GM12878 (cell line): ENCODE measurements at places on chromosomes 4 and X.

GRCh38 chr4:97762115-97762512 lies 381.2 kb downstream of the STPG2 start:
- no peak for DNase-seq

DNA sequence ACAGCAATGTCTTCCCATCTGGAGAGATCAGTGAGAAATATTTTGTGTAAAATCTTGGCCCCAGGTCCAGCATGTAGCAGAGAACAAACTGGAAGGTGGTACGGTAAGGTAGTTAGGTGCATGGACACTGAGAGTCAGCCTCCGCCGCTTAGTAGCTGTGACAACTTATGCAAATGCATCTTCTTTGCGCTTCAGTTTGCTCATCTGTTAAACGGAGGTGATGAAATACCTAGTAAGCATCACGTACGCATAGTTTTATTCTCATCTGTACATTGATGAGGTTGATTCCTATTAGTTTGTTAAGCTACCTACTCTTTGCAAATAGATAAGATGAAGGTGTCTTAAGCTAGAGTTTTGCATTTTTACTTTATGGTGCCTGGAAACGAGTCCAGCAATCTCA lies 80.0 kb upstream of the MSX1 start:
- no peak for DNase-seq

GRCh38 chrX:141467442-141467841 lies 117.1 kb downstream of the SPANXA1 start:
- no peak for DNase-seq

- DNase-seq, result no peak
Measured at GRCh38 chr4:92265021-92265420, 38.7 kb upstream of the GRID2 start.

DNA sequence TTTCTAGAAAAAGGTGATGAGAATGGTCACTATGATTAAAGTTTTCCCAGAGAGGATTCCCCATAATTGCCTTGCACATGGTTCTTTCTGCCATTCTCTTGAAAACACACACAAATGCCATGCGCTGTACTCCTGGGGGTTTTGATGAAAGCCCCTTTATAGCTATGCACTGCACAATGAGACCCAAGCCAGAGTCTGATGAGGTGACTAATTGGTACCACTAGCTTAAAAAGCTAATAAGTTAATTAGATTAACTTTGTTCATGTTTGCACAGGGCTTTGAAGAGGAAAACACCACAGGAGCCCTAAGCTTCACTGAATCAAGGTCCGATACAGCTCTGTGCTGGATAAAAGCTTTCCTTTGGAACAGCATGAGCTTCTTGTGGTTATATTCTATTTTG lies 132.2 kb downstream of the NKX6-1 start:
- no peak for DNase-seq

DNA sequence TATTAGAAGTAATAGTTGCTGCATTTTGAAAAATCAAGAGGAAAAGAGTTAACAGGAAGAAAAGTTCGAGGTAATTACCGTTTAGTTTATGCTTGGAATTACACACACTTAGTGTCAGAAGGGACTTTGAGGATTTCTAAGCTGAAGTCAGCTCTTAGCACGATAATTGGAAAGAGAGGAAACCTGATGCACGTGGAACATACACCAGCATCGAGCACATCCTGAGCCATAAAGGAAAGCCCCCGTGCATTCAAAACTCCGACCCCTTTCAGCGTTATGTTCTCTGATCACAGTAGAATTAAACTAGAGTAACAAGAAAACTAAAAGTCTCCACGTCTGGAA lies 400 bp upstream of the PAQR3 start:
- no peak for DNase-seq

GRCh38 chr4:27084685-27085361 lies 224.2 kb downstream of the STIM2 start:
- DNase-seq, result no peak

- no peak for DNase-seq
Measured at GRCh38 chrX:153880440-153880815, 5.5 kb downstream of the L1CAM start.

- DNase-seq, result no peak
Measured at GRCh38 chr4:149885896-149886295, 70.3 kb upstream of the IQCM start.

DNA sequence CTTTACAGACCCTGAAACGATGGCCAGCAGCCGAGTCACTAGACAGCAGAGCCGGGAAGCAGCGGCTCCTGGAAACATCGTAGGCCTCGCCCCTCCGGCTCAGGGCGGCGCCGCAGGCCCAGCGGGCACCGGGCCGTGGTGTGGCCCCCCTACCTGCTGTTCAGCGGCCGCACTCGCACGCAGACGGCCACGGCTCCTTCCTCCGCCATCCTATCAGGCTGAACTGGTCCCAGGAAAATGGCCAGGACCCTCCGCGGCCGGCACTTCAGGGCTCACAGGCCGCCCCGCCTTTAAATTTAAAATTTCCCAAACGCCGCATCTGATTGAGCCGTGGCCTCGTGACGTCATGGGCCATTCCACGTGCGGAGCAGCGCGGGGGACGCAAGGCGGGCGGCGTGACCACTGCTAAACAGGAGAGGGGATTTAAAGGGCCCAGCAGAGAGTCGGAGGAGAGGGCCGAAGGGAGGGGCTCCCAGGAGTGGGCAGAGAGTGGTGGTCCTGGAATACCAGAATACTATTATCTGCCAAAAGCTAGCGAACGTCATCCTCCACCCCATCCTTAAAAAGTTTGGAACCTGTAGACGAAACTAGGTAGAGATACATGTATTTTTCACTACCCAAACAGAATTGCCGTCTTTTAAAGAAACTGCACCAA lies at the start of gene CENPE:
CENPE (minus strand) TSS at position 233 of the 655 bp plus-strand sequence; CDS start at position 209, 24 bp downstream.
- DNase-seq, result peak; percentile 61

DNA sequence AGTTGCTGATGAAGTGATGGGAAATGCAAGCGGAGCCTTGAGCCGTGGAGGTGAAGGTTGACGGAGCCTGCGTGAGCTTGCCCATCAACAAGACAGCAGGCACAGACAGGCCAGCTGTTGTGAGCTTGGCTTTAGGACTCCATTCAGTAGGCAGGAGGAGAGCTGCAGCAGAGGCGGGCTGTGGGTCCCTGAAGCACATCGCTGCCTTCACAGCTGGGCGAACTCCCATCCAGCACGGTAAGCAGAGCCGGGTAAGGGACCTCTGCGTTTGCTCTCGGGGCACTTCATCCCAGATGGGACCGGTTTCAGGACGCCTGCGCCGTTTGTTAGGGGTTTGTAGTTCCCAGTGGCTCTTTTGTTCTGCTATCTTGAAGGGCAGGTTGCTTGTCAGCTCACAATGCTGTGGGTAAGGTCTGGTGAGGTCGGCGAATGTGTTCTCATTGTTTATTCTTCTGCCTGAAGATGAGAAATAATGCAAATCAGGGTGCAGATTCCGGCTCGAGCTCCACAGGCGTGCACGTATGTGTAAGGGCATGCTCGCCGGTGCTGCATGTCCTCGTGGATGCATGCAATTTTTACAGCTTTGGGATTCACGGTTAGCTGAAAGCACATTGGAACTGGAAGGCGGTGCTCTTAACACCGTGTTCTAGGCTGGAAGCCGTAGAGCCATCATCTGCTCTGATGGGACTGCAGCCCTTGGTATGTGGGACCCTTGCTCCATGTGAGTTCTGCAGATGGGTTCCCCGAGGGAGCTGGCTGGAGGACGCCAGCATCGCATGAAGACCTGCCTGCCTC lies 54.6 kb upstream of the CLDN34 start:
- no peak for DNase-seq

DNA sequence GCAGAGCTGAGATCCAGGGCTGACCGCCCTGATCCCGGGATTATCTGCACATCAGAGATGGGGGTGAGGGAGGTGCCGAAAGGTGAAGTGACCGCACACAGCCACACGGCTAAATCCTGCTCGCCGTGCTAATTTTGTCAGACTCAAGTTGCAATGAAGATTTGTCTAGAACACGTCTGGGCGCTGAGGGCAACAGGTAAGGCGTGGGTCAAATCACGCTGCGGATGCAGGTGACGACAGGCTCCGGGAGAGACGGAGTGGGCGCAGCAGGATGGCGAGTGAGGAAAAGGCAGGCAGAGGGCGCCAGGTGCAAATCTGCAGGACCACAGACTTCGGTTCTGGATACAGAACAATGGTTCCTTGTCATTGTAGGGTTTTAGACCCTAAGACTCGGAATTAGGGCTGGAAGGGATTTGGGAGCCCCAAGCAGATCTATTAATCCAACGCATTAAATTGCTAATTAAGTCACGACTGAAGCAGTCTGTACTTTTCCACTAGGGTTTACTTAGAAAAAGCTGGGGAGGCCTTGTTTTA lies 1.9 kb upstream of the TBC1D14 start:
- DNase-seq, result no peak

- no peak for DNase-seq
Measured at GRCh38 chr4:70793626-70794025, 46.1 kb downstream of the GRSF1 start.

DNA sequence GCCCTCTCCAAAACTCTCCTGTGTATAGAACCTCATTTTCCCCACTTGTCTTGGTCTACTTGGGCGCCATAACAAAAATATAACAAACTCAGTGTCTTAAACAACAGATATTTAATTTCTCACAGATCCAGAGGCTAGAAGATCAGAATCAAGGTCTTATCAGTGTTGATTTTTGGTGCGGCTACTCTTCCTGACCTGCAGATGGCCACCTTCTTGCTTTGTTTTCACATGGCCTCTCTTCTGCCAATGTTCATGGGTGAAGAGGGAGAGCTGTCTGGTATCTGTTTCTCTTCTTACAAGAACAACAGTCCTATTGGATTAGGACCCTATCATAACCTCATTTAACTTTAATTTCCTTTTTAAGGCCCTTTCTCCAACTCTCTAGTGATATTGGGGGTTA lies 177.3 kb downstream of the PABPC4L start:
- DNase-seq, result no peak

DNA sequence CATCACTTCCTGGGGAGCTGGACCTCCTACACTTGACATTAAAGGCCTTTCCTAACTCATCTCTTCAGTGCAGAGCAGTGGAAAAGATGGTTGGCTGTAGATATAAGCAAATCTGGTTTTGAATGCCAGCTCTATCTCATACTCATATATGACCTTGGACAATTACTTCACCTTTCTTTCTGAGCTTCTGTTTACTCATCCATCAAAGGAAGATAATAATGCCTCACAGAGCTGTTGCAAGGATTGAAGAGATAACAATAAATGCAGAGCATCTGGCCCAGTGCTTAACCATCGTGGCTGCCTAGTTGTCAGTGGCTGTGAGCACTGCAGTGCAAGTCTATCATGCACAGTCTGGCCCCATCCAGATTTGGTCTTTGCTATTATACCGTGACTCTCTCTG lies 148.1 kb upstream of the EOLA2 start:
- DNase-seq, result no peak

- no peak for DNase-seq
Measured at GRCh38 chrX:119503484-119503861, 35.2 kb downstream of the SLC25A5 start.

DNA sequence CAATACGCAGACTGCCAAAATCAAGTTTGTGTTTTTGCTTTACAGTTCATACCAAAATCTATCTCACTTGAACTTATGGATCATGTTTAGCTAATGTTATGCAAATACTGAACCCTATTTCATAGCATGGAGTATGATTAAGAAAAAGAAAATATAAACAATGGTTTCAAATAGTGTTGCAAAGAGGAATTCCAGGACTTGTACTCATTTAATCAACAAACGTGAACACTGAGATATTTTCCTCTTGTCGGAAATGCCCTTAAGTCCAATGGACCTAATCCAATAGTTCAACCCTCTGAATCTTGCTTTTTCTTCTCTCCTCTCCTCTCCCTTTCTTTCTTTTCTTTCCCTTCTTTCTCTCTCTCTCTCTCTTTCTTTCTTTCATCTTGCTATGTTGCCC lies 30.8 kb downstream of the RASL11B start:
- DNase-seq, result no peak

DNA sequence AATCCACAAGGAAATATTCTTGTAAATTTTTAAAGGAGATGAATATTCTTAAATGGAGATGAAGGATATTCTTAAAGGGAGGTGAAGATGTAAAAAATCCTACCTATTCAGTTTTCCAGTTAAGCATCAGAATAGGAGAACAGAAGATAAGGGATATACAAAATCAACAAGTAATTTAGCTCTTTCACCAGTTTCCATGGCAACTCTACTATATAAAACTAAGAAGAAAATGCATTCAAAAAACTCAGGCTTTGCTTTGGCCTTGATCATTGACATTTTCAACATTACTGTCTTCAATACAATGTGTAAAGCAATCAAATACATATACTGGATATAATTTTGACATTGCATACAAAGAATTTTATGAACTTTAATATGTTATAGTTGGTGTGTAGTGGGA lies 622.7 kb upstream of the GRID2 start:
- no peak for DNase-seq

- DNase-seq, result no peak
Measured at GRCh38 chr4:78777576-78777940, 1.4 kb downstream of the BMP2K start.

DNA sequence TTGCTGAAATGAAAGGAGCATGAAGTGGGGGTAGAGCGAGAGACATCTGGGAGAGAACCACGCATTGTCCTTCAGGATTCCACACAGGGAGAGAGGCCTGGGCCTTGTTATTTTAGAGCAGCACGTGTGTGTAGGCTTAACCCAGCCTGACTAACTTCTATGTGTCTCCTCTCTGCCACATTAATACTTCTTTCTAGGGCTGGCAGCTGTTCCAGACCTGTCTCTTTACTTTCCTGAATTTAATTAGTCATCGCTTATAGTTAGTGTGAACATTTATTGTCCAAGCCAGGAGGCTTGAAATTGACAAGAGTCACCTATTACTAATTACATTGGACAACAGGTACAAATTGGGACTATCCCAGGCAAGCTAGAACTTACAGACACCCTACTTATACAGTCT lies 51.3 kb downstream of the SMAD1 start:
- DNase-seq, result no peak

- DNase-seq, result no peak
Measured at GRCh38 chr4:6687947-6688878, 5.5 kb upstream of the S100P start.

GRCh38 chr4:180812783-180813182 lies 1430.4 kb upstream of the TENM3 start:
- DNase-seq, result no peak

- DNase-seq, result no peak
Measured at GRCh38 chr4:110518889-110519490, 43.0 kb downstream of the ENPEP start.

DNA sequence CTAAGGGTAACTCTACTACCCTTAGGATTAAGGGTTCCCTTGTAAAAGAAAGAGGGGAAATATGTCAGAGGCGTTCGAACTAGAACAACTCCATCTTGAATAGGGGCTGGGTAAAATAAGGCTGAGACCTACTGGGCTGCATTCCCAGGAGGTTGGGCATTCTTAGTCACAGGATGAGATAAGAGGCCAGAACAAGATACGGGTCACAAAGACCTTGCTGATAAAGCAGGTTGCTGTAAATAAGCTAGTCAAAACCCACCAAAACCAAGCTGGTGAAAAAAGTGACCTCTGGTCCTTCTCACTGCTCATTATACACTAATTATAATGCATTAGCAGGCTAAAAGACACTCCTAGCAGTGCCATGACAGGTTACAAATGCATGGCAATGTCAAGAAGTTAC lies 922.0 kb downstream of the DMD start:
- no peak for DNase-seq

GRCh38 chr4:140695483-140695882 lies 60.7 kb downstream of the TBC1D9 start:
- DNase-seq, result no peak
